Hepatocyte (in vitro differentiated cells): ENCODE measurements at places on chromosomes 16 and 17. TPM values are rescaled to one million over a fixed set of nuclear protein-coding genes. Genes with fewer than 3 reads are reported as not detected.

GRCh38 chr17:33868899-33869298, 386.2 kb upstream of the CCL2 start:
- H3K27me3 ChIP-seq: no peaks in the 10 kb centered on the region
- no peak overlapping the region for H3K4me3 ChIP-seq
- H3K36me3 ChIP-seq: no peaks in the 10 kb centered on the region
- H3K4me1 ChIP-seq: no peaks in the 10 kb centered on the region
- H3K27ac ChIP-seq: no peak overlapping the region

Gene SLFN14
- polyA plus RNA-seq: not detected in 2 replicates

- no peaks in the 10 kb centered on the region for H3K36me3 ChIP-seq
- DNase-seq: no peak
- H3K27me3 ChIP-seq: no peaks in the 10 kb centered on the region
- H3K27ac ChIP-seq: no peak overlapping the region
- H3K4me3 ChIP-seq: no peak overlapping the region
Measured at GRCh38 chr16:6048017-6048416, 950.4 kb upstream of the EEF2KMT start.

Gene CCL4L2
- polyA plus RNA-seq: 20.8 and 78.8 TPM in 2 replicates

GRCh38 chr17:81183807-81184206, 17.8 kb upstream of the AATK start:
- H3K4me1 ChIP-seq: no peaks in the 10 kb centered on the region
- H3K4me3 ChIP-seq: no peak overlapping the region
- no peaks in the 10 kb centered on the region for H3K36me3 ChIP-seq

DNA sequence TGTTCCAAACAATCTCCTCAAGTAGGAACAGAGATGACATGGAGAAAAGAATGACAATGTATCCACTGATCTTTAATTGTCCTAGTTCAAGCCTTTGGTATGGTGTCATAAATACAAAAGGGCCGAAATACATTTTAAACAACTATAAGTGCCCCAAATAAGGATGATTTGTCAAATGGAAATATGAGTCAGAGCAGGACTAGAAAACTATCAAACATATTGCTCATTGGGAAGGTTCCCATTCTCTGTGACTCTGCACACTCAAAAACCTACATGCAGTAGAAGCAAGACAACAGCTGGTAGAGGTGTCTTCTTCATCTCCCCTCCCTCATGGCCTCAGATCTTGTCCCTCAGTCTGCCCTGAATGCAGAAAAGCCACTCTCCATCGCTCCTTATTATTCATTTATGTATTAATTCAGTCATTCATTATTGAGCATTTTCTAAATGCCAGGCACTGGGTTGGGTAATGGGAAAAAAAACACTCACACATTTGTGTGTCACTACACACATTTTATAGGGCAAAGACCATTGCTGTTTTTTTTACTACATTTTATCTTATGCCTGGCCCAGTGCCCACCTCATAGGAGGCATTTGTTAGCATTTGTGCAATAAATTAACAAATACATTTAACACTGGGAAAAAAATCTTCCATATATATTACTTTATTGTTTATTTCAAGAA, 10.1 kb downstream of the CA10 start:
- peaks cover 6% of the 10 kb centered on the region for H3K27me3 ChIP-seq
- no peaks in the 10 kb centered on the region for H3K36me3 ChIP-seq
- H3K4me1 ChIP-seq: no peaks in the 10 kb centered on the region
- DNase-seq: no peak

DNA sequence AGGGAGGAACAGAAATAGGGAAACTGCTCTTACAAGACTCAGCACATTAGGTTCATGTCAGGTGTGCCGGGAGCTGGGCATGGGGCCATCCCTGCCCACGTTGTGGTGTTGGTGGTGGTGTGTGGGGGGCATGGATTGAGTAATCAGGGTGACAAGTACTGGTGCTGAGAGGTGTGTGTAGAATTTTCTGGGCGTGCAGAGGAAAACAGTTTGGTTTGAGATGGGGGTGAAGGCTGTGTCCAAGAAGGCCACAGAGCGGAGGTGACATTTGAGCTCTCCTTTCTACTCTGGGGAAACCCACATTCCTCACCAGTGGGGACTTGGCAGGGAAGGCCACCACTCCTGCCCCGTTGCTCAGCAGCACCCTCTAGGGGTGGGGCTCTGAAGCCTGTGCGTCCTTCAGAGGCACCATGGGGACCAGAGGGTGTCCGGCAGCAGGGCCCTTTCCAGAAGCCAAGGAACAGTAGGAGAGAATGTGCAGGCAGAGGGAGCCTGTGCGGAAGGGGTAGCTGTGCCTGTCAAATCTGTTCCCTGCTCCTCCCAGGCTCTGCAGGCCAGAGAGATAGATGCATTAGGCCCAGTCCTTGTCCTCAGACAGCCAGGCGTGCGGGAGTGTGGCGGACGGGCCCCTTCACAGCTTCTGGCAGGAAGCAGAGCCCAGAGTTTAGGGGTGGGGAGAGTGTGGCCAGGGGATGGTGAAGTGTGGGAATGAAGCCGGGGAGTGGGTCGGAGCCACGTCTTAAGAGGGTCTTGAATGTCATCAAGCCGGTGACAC, 48.7 kb upstream of the GSE1 start:
- no peak for DNase-seq
- H3K36me3 ChIP-seq: no peaks in the 10 kb centered on the region
- H3K27ac ChIP-seq: no peak overlapping the region
- no peak overlapping the region for H3K4me3 ChIP-seq
- no peaks in the 10 kb centered on the region for H3K27me3 ChIP-seq
